ENCODE measurements at places on chromosomes 3 and 15.

DNA sequence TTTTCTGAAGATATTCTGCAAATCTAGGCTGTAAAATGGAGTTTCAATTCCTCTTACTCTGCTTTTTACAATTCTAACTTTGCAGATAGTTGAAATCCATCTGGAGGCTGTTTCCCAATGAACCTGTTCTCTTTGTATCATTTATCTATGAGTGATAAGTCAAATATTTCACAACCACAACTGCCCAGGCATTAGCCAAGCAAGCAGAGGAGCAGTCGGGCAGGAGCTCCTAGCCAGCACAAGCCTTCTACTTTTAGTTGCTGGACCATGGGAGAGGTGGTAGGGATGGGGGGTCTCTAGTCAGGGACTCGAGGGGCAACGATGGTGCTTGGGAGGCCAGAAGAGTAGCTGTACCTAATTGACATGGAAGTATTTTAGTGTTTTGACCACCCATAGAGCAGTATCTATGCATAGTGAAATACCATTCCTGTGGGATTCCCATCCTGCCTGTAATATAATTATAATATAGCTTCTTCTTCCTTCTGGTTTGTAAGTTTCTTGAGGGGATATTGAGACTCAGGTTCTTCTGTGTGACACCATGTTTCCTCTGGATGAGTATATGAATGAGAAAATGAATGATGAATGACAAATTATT is 353.5 kb upstream of the IL12A start:
- DNase-seq = no peak

GRCh38 chr15:65363766-65364165 is 14.0 kb downstream of the IGDCC3 start:
- no peak for DNase-seq

- DNase-seq = peak; percentile 60
These were observed 140.1 kb downstream of the SMAD6 start for GRCh38 chr15:66841953-66842681.

DNA sequence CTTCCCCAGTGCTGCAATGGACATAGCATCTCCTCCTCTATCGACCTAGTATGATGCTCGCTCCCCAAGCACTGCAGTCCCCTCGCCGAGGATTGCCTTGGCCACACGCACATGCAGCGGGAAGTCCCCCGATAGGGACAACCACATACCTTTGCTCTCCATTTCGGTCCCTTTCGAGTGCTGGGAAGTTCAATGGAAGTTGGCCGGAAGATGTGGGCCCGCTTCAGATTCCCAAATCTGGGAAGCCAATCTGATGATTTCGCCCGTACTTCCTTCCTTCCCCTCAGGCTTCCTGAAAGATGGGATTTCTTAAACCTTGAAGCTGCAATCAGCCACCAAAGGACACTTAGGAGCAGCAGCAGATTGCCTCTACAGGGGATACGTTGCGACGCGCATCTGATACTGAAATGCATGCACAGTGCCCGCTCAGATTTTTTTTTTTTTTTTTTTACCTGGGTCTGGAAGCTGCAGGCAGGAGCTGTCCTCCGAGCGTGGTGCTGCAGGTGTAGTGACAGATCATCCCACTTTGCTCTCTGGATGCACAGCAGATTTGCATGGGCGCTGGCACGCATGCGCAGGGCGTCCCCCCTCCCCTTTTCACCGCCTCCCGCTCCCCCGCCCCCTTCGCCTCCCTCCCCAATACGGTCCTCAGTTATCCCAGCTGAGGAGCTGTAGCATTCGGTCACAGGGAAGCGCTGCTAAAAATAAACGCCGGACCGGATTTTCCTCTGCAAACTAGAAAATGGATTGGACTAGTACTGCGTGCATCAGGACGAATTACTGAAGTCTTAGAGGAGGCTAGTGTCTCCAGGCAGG is at the start of gene FGF12:
Gene FGF12, minus strand, starts transcription at position 510 of the 816 bp plus-strand sequence.
- peak; percentile 86 for DNase-seq

GRCh38 chr15:61997786-61998185 is 62.5 kb downstream of the VPS13C start:
- no peak for DNase-seq

- no peak for DNase-seq
These were observed 21.5 kb upstream of the MTHFS start for GRCh38 chr15:79918278-79918677.

DNA sequence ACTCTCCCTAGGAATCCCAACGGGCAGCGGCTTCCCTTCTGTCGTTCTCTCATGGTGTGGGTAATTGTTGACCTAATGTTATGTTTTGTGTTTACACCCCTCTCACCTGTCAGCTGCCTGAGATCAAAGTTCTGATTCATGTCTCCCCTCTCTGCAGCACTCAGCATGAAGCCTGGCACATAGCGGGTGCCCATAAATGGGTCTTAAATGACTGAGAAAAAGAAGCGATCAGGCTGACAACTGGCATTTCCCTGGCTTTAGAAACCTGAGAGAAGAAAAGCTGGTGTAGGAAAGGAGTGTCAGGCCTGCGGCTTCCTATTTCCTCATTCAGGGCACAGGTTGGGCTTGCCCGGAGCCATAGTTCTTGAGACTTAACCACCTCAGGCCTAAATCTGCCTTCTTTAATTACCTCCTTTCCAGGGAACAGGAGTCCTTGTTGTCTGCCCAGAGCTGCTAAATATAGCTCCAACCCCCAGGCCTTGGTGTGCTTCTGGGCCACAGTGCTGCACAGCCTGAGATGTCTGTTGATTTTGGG is 31.8 kb downstream of the LPP start:
- DNase-seq = no peak

GRCh38 chr3:114290911-114291901 is 2.6 kb upstream of the TIGIT start:
- DNase-seq = peak; percentile 68

- no peak for DNase-seq
These were observed 124.4 kb upstream of the GAP43 start for GRCh38 chr3:115498898-115499297.

GRCh38 chr3:69164296-69164695 is 41.9 kb upstream of the LMOD3 start:
- no peak for DNase-seq

DNA sequence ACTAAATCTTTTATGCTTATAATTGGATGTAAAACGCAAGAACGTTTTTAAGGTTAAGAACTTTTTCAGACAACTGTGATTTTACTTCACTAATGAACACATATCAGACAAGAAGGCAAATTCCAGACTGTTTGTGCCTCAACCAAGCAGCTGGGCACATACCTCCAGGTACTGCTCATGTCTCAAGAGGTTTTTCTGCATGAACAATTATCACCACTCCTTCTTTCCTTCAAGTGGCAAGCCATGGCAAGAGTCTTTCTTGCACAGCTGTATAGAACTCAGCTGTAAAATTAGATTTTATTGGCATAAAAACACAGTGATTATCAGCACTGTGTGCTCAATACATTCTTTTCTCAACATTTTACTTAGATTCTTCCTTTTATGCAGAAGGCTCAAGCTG is 64.3 kb downstream of the FNDC3B start:
- no peak for DNase-seq

- DNase-seq = no peak
These were observed 65.3 kb downstream of the CHAC1 start for GRCh38 chr15:41018534-41018933.

DNA sequence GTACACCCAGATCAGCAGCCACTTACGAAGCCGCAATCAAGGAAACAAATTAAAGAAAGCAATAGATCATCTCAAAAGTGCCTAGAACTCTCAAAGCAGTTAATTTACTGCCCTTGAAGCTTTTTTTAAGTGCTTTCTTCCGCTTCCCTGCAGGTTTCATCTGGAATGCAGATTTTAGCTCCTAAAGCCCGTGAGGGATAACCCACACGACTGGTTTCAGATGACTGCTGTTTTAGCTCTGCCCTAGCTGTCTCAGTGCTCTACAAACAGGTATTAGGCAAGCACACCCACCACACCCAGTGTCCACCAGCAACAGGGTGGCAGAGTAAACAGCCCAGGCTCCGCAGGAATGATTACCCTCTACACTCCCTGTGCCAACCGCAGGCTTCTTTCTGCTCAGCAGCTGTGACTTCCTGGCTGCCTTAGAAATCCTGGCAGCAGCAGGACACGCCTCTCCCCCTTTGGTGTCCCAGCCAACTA is 126.0 kb downstream of the FMN1 start:
- DNase-seq = no peak

DNA sequence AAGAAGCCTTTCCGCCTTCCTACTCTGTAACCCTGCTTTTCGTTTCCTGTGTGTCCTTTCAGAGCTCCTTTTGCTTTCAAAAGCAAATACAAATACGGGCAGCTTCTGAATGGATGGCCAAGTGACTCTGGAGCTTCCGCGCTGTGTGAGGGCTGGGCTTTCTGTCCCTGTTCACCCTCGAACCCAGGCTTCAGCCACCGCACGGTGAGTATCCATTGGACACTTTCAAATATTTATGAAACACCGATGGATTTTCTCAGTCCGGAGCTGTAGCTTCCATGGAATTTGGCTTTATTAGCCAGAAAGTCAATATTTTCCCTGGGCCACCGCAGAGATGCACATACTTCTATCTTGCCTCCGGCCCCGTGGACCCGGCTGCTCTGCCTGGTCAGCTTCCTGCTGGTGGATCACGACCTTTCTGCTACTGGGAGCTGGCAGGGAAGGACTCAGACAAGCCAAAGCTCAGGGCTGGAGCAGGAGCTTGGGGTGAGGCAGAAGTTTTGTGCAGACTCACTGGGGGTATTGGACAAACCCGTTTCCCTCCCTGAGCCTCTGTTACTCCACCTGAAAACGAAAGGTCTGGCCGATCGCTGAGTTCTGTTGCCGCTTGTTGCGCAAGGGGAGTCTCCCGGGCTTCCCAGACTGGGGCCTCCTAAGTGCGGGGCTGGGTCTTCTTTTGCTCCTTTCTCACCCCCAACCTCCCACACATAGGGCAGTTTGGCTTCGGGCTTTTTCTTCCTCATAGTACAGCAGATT is 63.6 kb downstream of the LINGO1 start:
- DNase-seq = no peak

- DNase-seq = no peak
These were observed 127.2 kb upstream of the DPH6 start for GRCh38 chr15:35673093-35673684.

- DNase-seq = no peak
These were observed at the start of gene ZBED2 for GRCh38 chr3:111595232-111595631. Gene ZBED2, minus strand, starts transcription at chr3:111595346. Its CDS starts 1,145 bp downstream, at chr3:111594201.

GRCh38 chr3:6785726-6786125 is 75.2 kb upstream of the GRM7 start:
- no peak for DNase-seq

- no peak for DNase-seq
These were observed 237.7 kb downstream of the NR1D2 start for GRCh38 chr3:24182756-24183155.

- DNase-seq = no peak
These were observed 178.1 kb downstream of the RORA start for GRCh38 chr15:61050844-61051568.

DNA sequence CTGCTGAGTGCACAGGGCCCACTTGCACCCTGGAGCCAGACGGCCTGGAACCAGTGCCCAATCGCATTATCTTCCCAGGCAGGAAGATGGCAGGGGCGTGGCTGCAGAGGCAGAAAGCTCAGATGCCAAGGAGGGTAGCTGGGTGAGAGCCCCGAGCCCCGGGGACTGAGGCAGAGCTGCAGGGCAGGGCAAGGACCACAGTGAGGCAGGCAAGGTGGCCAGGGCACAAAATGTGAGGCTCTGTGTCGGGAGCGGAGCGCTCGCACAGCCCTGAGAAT is 1.6 kb upstream of the CCDC33 start:
- DNase-seq = no peak

DNA sequence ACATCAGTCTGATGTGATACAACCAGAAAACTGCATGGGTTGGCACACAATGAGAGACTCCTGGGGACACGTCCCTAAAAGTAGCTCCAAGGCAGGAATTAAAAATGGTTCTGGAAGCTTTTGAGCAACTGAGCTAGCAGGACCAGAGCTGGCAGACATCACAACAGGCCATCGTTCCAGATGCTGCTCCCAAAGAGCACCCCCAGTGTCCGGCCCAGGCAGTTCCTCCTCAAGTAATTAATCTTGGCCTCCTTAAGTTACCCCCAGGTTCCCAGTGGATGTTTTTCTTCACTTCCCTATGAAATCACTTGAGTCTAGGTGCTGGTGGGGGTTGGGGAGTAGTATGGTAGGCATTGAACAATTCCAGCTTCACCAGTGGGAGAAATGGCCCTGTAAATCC is 711.6 kb downstream of the MECOM start:
- no peak for DNase-seq

DNA sequence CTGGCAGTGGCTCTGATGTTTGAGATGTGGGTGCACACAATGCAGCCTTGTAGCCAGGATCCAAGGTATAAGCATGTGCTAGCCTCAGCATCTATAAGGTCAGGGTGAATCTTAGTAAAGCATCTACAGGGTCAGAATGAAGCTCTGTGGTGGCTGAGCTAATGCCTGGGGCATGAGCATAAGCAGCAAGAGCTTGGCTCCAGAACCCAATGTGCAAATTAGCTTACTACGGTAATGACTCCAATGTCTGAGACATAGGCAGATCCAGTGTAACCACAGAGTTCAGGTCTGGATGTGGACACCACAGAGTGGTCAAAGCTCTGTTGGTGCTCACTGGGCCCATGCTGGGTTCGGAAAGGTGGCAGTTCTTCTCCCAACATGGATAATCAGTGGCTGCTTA is 304.5 kb upstream of the NECTIN3 start:
- DNase-seq = no peak

DNA sequence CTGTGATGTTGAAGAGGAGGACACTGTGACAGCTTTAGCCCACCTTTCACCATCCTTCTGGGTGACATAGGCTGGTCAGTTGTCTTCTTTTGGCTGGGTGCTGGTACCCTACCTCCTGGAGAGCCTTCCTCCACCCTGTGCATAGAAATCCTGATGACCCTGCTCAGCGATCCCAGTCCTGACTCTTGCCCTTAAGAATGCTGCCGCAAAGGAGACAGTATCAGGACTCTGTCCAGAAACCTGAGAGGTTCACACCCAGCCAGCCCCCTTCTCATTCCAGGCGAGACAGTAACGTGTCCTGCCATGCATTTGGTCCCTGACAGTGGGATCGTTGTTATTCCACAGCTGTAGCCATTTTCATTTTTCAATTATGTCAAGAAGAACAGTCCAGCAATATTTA is 312.8 kb upstream of the CHRM5 start:
- DNase-seq = no peak

- DNase-seq = no peak
These were observed 297.2 kb downstream of the CADM2 start for GRCh38 chr3:85255949-85256348.

GRCh38 chr3:13282986-13283876 is 136.9 kb downstream of the NUP210 start:
- DNase-seq = no peak

- no peak for DNase-seq
These were observed 11.3 kb downstream of the CX3CR1 start for GRCh38 chr3:39268549-39268900.

GRCh38 chr15:55407498-55408011 is 604 bp downstream of the CCPG1 start:
- DNase-seq = no peak

GRCh38 chr3:16484216-16484615 is 29.3 kb downstream of the RFTN1 start:
- DNase-seq = no peak

DNA sequence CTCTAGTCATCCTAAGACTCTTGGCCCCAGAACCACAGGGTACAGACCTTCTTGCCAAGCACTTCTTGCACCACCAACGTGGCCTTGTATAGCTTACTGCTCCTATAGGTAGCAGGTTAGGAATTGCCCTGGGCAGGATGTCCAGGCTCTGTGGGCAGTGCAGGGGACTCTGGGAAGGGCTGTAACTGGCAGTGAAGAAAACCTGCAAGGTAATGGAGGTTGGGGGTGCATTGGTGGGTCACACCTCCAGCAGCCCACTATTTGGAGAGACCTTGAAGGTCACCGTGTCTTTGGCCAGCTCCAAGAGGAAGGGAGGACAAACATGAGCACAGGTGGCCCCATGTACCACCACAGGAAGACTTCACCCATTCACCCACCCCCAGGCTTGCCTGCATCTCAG is 21.3 kb upstream of the XYLB start:
- no peak for DNase-seq

Measured in progenitor cell of endocrine pancreas (in vitro differentiated cells).